ENCODE measurements at places on chromosomes 1 and 21.

DNA sequence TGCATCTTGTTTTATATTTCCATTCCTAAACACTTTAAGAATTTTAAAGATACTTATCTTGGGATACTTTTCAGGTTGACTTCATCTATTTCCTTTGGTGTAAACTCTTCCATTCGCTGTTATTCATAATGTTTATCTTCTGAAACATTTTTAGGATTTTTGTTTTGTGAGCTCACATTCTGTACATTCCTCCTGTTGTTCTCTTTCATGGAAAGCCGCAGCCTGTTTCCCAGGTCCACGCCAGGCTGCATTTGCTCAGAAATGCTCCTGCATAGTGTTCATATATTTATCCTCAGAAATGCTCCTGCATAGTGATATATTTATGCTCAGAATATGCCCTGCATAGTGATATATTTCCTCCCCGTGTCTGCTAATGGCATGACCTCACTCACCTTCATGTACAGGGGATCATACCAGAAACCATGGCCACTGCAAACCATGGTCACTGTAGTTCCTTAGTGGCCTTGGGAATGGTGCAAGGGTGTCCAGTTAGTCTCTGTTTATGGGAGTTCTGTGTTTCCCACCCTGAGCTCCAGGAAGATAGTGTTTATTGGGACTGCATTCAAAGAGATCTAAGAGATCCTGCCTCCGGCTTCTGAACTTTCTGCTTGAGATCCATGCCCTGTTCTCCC lies 153.9 kb upstream of the GREM2 start:
- no peak for DNase-seq

- no peak for DNase-seq
Measured at GRCh38 chr1:18100491-18101063, 7.0 kb upstream of the IGSF21 start.

- no peak for DNase-seq
Measured at GRCh38 chr1:212309967-212310366, 24.8 kb downstream of the PPP2R5A start.

- DNase-seq = no peak
Measured at GRCh38 chr1:201176940-201177339, 13.7 kb upstream of the IGFN1 start.

- DNase-seq = no peak
Measured at GRCh38 chr21:44442266-44443125, 12.8 kb upstream of the LRRC3 start.

GRCh38 chr21:16113052-16113715 lies 383.4 kb downstream of the USP25 start:
- no peak for DNase-seq

GRCh38 chr1:40768146-40768990 lies 15.2 kb upstream of the KCNQ4 start:
- DNase-seq = no peak

- DNase-seq = no peak
Measured at GRCh38 chr1:31102501-31102950, 37.0 kb upstream of the PUM1 start.

DNA sequence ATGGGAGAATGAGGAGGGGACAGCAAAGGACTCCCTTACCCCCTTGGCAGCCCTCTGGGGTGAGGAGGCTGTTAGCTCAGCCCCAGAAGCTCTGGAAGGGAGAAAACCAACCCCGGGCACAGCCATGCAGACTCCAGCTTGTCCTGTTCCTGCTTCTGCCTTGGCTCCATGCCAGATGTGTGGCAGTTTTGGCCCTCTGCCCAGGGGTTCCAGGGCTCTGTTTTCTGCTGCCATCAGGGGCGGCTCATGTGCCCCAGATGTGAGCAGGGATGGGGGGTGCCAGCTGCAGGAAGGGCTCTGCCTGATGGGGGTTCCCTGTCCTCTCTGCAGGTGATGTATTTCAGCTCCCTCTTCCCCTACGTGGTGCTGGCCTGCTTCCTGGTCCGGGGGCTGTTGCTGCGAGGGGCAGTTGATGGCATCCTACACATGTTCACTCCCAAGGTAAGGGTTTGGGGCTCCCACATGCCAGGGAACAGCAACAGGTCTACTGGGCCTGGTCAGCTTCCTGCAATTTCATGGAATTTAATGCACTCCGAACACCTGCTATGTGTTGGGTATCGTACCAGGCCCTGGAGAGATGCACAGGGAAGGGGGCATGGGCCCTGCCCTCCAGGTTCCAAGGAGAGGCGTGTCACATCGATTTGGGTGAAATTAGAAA lies 26.1 kb downstream of the SLC6A17 start:
- no peak for DNase-seq

GRCh38 chr1:174740249-174740968 lies 259.3 kb upstream of the CACYBP start:
- DNase-seq = no peak

GRCh38 chr1:47644212-47644573 lies 206.3 kb downstream of the FOXD2 start:
- no peak for DNase-seq

DNA sequence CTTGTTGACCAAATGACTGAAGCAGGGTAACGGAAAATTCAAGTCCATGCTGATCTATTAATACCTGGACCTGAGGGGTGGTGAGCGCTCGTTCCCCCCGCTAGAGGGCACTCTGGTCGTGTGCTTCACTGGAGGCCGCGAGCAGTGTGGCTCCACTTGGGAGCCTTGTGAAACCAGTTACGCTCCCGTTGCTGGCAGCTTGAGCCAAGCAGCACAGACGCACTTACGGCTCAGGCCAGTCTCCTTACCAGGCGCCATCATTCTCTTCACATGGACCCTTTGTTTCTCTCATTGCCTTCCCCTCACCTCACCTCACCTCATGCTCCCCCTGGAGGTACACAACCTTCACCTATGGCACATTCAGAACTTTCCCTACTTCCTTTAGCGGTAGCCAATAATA lies 49.7 kb upstream of the TSPAN2 start:
- DNase-seq = peak; percentile 13

DNA sequence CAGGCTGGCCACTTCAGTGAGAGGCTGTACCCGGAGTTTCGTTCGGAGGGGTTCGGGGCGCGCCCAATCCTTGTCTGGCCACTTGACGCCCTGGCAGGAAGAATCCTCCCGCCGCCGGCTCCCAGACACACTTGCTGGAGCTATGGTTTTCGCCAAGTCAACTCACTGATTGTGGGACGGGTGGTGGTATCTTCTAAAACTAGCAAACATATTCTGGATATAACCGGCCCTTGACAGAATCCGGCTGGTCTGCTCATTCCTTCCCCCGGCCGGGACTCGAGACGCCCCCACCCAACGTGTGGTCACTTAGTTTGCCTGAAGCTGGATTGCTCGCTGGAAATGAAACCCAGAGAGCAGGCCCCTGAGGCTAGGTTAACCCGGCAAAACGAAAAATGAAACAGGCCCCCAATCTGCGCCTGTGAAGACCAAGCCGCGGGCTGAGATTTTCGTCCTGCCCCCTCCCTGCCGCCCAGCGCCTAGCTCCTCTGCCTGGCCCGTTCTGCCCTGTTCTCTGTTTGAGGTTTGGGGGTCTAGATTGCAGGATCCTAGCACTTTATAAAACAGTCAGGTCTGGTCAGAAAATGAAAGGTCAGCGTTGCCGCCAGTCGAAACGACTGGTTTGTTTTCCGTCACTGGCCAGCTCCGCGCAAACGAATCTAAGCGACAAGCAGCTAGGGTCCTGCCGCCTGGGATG lies 4.6 kb downstream of the GFI1 start:
- DNase-seq = no peak

DNA sequence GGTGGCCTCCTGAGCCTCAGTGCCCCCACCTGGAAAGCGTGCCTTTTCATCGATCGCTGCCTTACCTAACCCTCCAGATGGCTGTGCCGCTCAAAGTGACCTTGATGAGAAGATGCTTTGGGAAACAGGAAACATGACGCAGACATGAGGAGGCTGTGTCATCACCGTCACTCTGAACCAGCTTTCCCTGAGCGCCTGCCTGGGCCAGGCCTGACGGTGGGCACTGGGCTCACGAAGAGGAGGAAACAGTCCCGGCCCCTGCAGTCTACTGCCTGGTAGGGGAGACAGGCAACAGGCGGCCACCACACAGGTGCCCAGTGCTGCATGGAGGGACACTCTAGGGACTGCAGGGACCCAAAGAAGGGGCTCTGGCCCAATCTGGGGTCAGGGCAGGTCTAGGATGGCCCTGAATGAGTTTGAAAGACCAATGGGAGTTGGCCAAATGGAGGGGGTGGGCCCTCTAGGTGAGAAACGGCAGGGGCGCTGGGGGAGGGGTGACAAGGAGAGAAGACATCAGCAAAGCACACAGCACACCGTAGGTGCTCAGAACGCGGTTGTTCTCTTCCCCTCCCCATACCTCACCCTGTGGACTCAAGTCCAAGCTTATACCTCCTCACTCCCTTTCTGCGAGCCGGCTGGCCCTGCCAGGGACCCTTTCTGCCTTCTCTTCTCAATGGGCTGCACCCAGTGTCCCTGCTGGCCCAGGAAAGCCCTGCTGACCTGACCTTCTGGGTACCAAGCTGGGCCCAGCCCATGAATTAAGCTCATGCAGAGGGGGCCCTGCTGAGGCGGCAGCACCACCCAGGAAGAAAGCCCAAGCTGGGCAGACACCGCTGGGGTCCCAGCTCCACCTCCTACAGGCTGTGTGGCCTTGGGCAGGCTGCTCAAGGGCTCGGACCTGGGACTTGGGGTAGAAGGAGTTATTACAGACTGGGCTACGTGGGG lies 44.9 kb downstream of the GLIS1 start:
- no peak for DNase-seq

GRCh38 chr1:214514819-214515383 lies 36.5 kb downstream of the PTPN14 start:
- no peak for DNase-seq

- no peak for DNase-seq
Measured at GRCh38 chr1:95223110-95223509, 10.9 kb upstream of the RWDD3 start.

DNA sequence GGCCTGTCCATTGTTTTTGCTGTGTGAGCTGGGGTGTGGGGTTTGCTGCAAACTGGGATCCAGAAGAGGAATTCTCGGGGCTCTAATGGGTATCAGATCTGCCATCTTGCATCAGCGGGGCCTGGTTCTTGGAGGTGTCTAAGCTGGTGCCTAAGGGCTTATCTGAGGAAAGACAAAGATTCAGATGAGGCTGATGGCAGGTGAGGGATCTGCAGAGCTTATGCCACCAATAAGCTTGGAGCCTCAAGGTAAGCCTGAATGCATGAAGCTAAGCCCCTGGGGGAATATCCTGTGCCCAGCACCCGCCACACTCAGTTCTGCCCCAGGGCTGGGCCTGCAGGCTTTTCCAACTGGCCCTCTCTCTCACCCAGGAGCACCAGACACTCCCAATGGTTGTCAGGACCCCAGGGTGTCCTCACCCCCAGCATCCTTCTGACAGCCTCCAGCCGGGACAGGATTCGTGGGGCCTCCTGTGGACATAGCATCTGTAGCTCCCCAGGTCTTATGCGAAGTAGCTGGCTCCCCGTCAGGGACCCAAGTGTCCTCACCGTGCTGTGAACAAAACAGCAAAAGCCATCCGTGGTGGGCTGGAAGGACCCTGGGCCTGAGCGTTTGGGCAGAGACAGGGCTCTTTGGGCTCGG lies 9.5 kb upstream of the GSTM3 start:
- DNase-seq = no peak

GRCh38 chr1:109193653-109194590 lies 19.8 kb upstream of the SARS1 start:
- no peak for DNase-seq

DNA sequence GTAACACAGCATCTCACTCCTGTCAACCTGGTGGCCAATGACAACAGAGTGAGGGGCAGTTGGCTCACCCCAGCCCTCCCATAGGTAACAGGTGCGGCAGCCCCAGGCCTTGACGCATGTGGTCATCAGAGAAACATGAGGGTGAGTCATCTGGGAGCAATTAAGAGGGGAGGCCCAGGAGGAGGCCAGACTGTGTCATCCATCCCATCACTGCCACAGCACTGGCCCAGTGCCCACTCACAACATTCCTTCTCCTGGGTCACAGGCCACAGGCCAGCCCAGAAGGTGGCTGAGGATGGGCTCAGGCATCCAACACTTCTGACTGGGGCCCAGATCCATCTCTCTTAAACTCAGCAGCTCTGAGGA lies 17.1 kb downstream of the TEX35 start:
- no peak for DNase-seq

GRCh38 chr1:245154429-245155271 lies at the start of gene KIF26B:
Gene KIF26B, plus strand, starts transcription at chr1:245154985. Its CDS starts 440 bp downstream, at chr1:245155425.
- no peak for DNase-seq

DNA sequence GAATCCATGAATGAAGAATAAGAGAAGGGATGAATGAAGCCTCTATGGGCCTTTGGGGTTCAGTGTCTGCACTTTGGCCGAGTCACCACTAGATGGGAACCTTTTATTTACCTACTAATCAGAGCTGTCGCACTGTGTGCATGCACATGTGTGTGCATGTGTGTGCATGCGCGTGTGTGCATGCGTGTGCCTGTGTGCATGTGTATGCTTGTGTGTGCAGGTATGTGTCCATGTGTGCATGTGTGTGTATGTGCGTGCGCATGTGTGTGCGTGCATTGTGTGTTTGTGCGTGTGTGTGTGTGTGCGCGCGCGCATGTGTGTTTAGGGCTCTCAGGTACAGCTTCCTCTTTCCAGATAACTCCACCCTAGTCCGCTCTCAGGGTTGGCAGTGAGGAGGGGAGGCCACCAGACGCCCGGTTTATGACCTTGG lies 20.4 kb upstream of the UBXN10 start:
- no peak for DNase-seq
